NCI-H2107 (cell line): ENCODE measurements at places on chromosomes 3 and 15.

DNA sequence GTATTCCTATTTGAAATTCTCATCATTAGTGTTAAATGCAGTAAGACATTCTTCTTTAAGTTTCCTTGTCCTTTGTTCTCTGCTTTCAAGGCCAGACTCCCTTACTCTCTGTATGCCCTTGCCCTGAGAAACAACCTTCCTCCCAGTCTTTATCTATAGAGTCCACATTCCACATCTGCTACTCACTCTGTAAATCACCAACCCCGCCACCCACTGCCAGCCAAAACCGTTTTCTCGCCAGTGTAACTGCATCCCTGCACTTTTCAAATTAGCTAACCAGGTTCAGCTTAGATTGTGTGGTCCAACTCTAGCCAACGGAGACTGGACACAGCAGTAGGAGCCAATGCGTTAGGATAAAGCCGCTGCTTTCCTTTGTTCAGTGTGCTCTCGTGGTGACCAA, 402.4 kb upstream of the PDZRN3 start:
- DNase-seq, result no peak

GRCh38 chr15:62413153-62413552, 248.1 kb upstream of the C2CD4B start:
- no peak for DNase-seq

DNA sequence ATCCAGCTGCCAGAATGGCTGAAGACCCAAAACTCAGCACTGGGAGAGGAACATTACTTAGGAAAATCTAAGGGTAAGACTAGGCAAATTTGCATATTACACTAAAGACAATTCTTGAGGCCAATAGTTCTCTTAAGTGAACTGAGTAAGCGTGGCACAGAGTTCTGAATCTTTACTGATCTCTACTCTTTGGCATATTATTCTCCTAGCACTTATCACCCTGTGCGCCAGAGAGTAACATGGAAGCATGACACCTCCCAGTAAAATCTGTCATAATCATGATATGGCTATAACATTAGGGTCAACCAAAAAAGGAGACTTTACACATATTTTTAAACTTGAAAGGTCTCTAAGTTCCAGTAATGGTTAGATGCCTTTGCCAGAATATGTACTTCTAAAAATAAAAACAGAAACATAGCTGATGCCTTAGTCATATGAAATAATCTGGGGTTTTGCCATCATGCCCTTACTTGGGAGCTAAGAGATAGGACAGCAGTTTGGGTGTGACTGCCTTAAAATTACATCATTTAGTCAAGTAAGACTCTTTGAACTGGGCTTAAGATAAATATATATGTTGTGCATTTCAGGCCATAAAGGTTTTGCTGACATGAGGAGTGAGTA, 290.5 kb downstream of the PLCL2 start:
- no peak for DNase-seq

DNA sequence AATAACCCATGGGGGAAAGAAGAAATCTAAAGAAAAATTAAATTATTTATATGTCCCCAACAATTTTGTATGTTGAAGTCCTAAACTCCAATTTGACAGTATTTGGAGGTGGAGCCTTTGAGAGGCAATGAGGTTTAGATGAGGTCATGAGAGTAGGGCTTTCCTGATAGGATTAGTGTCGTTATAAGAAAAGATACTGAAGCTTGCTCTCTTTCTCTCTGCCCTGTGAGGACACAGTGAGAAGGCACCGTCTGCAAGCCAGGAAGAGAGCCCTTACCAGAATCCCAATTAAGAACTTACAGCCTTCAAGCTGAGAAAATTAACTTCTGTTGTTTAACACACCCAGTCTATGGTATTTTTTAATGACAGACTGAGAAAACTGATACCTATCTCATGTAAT, 16.1 kb upstream of the OR5AC2 start:
- no peak for DNase-seq

- no peak for DNase-seq
Measured at GRCh38 chr15:74006774-74007639, 12.5 kb downstream of the PML start.

- DNase-seq, result no peak
Measured at GRCh38 chr3:124059580-124059979, 67.7 kb upstream of the ROPN1 start.

- DNase-seq, result no peak
Measured at GRCh38 chr15:38828031-38828532, 263.5 kb upstream of the RASGRP1 start.

- DNase-seq, result no peak
Measured at GRCh38 chr15:48891232-48891765, 13.4 kb downstream of the EID1 start.

DNA sequence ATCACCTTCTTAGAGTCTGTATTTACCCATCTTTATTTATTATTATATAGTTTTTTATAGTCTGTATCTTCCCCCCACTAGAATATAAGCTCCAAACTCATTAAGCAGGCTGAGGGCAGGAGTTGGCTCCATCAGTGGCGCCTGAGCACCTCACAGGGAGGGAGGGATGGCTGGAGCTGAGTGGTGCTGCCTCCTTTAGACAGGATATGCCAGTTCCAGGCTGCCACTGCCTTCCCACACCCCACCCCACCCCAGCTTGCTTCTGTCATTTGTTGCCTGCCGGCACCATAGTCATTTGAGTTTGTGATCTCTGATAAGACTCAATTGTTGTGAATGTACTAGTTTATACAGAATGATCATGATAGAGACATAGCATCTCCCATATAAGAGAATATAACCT, 85.5 kb downstream of the KLHL25 start:
- no peak for DNase-seq

DNA sequence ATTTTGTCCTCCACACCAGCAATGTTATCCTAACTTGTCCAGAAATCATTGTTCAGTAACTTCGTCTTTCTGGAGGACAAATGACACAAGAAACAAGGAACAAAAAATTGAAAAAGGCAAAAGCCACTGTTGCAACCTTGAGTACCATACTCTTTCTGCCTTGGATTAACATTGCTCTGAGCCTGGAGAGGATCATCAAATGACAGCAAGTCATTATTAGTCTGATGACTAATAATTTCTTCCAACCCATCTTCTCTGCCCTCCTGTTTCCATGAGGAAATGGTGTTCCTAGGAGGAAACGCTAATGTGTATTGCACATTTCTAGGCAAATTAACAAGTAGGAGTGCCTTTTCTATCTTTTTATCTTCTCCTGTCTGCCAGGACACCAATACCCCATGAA, 153.9 kb downstream of the PCCB start:
- DNase-seq, result no peak

DNA sequence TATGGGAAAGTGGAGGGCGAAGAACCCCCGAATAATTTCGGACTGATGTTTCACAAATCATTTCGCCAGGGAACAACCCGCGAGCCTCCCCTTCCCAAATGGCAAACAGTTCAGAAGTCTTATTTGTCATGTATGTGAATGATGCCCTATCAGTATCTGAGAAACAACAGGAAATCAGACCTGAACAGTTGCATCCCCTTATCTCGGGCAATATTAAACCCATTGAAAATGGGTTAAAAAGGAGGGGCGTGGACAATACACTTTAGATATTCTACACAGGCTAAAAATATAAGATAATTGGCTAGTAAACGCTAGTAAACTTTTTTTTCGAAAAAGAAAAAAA, 1003.3 kb upstream of the NR2F2 start:
- no peak for DNase-seq

- DNase-seq, result no peak
Measured at GRCh38 chr15:24146251-24146650, 459.1 kb upstream of the NDN start.

DNA sequence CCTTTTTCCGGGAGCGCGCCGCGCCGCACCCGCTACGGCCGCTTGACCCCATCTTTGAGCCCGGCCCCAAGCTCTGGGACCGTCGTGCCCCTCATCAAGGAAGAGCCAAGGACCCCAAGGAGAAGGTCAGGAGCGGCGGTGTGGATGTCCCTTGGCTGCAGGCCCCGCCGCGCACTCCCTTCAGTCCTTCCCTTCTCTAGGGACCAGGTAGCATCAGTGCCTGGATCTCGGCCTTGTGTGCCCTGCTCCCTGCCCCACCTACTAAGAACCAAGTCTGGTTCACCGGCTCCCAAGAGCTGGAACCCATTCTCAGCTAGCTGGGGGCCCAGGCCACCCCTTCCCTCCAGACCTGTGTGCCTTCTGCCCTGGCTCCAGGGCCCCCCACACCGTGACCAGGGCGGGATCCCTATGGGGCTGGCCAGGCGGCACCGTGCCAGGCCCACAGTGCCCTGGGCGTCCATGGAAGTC, 69.3 kb upstream of the CGNL1 start:
- DNase-seq, result no peak

DNA sequence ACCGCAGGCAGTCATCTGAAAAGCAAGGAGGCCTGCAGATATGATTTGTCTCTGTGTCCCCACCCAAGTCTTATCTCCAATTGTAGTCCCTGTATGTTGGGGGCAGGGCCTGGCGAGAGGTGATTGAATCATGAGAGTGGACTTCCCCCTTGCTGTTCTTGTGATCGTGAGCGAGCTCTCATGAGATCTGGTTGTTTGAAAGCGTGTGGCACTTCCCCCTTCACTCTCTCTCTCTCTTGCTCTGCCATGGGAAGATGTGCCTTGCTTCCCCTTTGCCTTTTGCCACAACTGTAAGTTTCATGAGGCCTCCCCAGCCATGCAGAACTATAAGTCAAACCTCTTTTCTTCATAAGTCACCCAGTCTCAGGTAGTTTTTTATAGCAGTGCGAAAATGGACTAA, 83.3 kb downstream of the TMCO5A start:
- no peak for DNase-seq

DNA sequence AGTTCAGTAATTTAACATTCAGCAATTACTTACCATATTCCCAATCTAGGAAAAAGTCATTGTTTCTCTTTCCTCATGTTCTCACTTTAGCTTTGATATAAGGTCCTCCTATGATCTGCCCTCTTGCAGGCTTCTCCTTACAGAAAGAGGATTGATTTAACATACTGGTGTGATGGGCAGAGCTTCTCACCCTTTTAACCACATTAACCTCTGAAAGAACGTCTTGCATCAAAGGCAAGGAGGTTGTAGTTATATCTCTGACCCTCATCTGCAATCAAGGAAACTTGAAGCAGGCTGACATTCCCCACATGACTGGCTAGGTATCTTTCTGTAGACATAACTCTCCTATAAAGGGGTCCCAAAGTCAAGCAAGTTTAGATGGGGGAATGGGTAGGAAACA, 39.5 kb downstream of the BTLA start:
- no peak for DNase-seq

DNA sequence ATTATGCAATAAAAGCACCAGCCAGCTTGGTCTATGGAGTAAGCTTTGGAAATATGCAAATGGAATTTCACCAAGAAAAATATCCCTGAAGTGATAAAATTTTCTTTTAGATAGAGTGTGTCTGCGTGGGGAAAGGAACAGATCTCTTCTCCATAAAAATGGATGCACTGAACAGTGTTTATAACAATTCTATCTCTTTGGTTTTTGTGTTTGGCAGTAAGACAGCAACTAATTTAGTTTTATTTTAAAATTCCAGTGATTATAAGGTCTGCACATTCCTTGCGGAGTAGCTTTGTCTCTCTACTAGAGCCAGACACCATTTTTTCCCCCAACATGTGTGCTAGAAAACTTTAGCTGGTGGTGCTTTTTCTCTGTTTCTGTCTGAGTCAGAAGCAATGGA, 712.4 kb downstream of the GRM7 start:
- no peak for DNase-seq

DNA sequence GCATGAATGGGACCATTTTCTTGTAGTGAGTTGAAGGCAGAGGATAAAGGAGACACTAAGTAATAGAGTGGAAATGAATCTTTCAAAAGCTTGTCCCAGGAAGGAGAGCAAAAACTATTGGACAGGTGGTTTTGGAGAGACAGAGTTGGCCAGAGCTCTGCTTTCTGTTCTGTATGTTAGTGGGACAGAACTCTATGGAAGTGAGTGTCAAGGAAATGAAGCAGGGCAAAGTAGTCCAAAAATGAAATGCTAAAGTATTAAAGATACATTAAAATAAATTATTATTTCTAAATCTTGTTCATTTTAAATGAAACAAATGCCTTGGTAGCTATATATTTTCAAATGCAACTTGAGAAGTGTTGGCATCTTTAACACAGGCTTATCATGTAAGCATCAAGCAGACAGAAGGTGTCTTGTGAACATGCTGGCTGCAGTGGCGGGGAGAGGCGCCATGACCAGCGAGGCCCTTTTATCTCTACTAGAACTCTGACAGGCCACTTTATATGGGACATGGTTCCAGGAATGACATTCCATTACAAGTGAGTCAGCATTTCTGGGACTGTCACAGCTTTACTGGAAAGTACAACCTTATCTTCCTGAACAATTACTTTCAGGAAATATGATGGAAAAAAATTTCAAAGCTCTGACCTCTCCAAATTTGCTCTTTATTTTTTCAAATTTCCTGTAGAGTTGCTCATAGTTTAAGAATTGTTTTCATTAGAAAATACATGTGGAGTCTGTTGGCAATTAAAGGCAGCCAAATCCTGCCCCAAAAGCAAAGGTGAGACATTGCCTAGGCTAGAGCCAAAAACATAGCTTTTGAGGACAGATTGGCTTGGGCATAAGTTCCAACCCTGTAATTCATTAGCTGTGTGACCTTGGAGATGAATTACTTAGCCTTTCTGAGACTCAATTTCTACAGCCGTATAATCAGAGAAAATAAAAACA, 106.5 kb downstream of the ECT2 start:
- no peak for DNase-seq

GRCh38 chr15:63178034-63178433, 11.4 kb upstream of the RAB8B start:
- DNase-seq, result no peak

DNA sequence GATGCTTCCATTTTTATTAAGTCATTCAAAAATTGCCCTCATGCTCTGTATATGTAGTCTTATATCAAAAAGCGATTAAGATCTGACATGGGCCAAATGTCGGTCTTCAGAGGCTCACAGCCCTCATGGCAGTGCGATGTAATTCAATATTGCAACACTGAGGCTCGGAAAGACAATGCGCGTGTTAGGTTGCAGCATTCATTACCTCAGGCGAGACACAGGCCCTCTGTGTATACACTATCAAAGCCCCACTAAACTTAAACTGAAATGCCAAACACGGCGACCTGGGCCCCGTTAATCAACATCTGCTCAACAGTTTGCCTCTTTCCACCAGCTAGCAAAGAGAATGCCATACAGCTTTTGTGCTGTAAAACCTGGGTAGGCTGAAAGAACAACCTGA, 413.4 kb downstream of the ERC2 start:
- DNase-seq, result peak; percentile 54

- no peak for DNase-seq
Measured at GRCh38 chr3:10142707-10143560, 1.4 kb downstream of the VHL start.

GRCh38 chr3:134922866-134923265, 127.8 kb downstream of the EPHB1 start:
- DNase-seq, result no peak

DNA sequence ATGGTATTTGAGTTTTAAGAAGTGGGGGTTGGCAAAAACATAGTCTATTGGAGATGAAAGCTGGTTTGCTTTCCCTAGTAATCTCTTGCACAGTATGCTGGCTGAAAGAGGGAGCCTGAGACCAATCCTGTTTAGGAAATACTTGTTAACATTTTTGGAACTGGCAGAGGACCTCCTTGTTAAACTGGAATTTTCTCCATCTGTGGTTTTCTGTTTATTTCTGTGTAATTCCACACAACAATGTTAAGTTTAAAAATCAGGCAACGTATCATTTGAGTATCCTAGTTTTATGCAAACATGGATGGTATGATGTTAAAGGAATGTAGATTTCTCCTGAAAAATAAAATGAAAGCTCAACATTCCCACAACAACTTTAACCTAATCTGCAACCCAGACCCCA, 536.0 kb upstream of the TBL1XR1 start:
- DNase-seq, result no peak

- DNase-seq, result no peak
Measured at GRCh38 chr3:161644891-161645635, 148.5 kb downstream of the OTOL1 start.

- no peak for DNase-seq
Measured at GRCh38 chr15:54519577-54519976, 541.3 kb downstream of the UNC13C start.
